ENCODE measurements at places on chromosomes 1 and 21. TPM values are rescaled to one million over a fixed set of nuclear protein-coding genes. Genes with fewer than 3 reads are reported as not detected.

DNA sequence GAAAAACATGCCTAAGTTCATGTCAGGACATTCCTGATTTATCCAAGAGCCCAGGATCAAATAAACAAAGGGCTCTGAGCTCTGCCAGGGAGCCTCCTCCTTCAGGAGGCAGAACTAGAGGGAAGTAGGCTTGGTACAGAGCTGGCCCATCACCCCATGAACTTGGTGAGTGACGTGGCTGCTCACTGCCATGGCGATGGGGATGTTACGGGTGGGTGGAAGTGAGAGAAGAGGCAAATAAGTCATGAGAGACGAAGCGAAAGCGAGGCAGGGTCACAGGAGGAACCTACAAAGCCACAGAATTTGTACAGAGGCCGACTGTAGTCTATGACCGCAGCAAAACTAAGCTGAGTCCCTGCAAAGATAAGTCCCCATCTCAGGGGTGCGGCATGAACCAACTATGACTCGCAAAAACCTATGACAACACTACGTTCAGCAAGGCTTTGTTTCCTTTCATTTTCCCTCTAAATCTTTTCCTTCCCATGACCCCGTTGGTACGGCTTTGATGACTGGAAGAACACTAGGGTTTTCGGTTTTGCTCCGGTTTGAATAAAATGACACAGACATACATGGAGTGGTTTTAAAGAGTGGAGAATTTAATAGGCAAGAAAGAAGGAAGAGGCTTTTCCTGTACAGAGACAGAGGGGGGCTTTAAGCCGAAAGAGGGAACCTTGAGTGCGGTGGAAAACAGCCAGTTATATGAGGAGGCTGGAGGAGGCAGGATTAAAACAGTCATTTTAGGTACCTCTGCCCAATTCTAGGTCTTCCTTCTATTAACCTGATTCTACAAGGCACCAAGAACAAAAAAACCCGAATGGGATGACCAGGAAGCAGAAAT lies 74.1 kb downstream of the CD46 start:
- DNase-seq, result no peak
- H3K36me3 ChIP-seq, result no peaks in the 10 kb centered on the region
- no peaks in the 10 kb centered on the region for H3K27me3 ChIP-seq
- H3K4me1 ChIP-seq, result no peaks in the 10 kb centered on the region
- H3K27ac ChIP-seq, result no peak overlapping the region

BARHL2 gene
- total RNA-seq, result not detected

DNA sequence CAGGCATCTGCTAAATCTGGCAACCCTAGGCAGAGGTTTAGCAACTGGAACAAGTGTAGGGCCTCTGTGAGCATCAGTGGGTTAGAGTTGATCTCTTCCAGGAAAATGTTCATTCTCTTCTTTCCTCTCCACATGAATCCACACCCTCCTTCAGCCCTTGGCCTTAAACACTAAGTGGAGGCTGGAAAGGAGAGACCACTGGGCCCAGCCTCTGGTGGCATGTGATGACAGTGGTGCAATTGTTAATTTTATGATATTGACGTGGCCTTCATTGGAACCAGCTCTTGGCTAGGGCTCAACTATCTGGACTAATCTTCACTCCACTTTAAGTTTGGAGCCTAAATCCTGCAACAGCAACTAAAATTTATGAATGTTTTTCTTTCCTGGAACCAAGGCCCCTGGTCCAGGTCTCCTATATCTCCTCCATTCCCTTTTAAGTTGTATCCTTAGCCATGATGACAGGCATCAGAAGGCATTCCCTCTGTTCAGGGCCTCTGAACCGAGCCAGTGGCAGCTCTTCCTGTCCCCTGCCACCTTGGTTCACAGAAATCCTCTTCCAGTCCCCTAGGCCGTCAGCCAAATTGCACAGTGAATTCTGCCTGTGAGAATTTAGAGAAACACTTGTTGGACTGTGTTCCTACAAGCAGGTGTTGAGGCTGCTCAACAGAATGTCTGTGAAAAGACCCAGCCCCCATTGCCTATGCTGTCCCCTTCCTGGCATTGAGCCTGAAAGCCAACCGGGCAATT lies 132.2 kb downstream of the PSMG1 start:
- H3K27me3 ChIP-seq, result no peaks in the 10 kb centered on the region
- no peak for DNase-seq
- no peaks in the 10 kb centered on the region for H3K36me3 ChIP-seq
- no peak overlapping the region for H3K27ac ChIP-seq

- no peak overlapping the region for H3K4me3 ChIP-seq
- H3K27ac ChIP-seq, result no peak overlapping the region
- no peaks in the 10 kb centered on the region for H3K36me3 ChIP-seq
- no peaks in the 10 kb centered on the region for H3K27me3 ChIP-seq
Measured at GRCh38 chr1:96236156-96236739, 485.3 kb upstream of the PTBP2 start.

DNA sequence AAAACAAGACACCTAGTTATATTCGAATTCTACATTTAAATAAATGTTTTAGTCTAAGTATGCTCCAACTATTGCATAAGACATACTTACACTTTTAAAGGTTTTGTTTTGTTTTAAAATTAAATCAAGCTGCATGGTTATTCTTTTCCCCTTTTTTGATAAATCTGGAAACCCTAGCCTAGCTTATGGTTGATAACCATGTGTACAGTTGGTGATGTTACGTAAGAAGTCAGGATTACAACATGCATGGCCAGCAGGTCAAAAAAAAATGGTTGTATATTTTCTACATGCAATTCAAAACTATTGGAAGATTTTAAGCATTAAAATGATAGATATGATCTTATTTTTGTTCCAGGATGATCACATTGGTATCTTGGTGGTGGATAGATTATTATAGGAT lies 1600.6 kb downstream of the PLA2G4A start:
- no peak overlapping the region for H3K4me3 ChIP-seq
- no peaks in the 10 kb centered on the region for H3K4me1 ChIP-seq
- H3K27ac ChIP-seq, result no peak overlapping the region

CD1C gene
- not detected for total RNA-seq

PTGFR gene
- not detected for total RNA-seq

SLC45A3 gene
- total RNA-seq, result 16.7 TPM

DNA sequence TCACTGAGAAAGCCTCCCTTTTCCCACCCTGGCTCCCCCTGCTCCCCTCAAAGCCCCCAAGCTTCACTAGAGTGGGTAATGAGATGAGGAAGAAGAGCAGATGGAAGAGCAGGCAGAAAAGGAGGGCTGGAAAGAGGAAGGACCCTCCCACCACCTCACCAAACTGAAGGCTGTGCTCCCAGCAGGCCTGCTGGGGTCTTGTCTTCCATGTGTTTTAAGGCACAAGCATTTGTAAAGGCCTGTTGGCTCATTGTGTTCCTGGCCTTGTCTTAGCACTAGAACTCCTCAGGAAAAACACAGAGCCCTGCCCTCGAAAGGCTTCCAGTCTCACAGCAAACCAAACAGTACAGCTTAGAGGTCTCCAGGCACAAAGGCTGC lies 51.5 kb downstream of the TOMM20 start:
- H3K27me3 ChIP-seq, result no peaks in the 10 kb centered on the region
- no peak overlapping the region for H3K27ac ChIP-seq
- H3K36me3 ChIP-seq, result no peaks in the 10 kb centered on the region
- DNase-seq, result no peak
- H3K4me3 ChIP-seq, result no peak overlapping the region
- H3K4me1 ChIP-seq, result no peaks in the 10 kb centered on the region

CD1B gene
- not detected for total RNA-seq

C1orf53 gene
- total RNA-seq, result 0.99 TPM

DNA sequence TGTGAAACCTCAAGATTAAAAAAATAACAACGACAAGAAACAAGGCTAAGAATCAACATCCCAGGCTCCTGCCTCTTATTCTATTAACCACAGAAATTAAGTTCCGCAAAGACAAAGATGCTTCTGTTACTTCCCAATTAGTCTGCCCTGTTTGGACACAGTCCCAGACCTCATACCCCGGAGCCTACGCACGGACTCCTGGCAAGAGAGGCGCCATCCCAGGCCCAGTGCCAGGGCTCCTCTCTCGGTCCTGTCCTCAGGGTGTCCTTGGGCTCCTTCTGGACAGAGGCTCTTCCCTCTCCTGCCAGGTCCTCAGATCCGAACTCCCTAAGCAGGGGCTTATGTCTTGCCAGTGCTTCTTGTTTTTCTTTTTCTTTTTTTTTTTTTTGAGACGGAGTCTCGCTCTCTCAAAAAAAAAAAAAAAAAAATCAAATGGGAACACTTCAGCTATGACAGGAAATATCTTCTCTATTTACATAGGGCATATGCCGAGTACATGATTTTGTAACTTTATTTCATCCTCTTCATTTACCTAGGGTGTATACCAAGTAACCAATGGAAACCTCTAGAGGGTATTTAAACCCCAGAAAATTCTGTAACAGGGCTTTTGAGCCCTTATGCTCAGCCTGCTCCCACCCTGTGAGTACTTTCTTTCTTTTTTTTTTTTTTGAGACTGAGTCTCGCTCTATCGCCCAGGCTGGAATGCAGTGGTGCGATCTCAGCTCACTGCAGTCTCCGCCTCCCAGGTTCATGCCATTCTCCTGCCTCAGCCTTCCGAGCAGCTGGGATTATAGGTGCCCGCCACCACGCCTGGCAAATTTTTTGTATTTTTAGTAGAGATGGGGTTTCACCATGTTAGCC lies 11.7 kb upstream of the ENO1 start:
- H3K4me3 ChIP-seq, result no peak overlapping the region
- no peaks in the 10 kb centered on the region for H3K36me3 ChIP-seq
- no peak overlapping the region for H3K27ac ChIP-seq

- H3K27ac ChIP-seq, result no peak within 1 kb of the TSS
- no peak within 1 kb of the TSS for H3K4me3 ChIP-seq
- peaks cover 18% of the 10 kb centered on the region for H3K27me3 ChIP-seq
Measured at GRCh38 chr1:7940745-7941436, at the start of gene TNFRSF9. Gene TNFRSF9, minus strand, starts transcription at chr1:7940839. Its CDS starts 845 bp downstream, at chr1:7939994.

GRCh38 chr1:112882271-112882744 lies 73.7 kb downstream of the SLC16A1 start:
- H3K27ac ChIP-seq, result no peak overlapping the region
- no peak overlapping the region for H3K4me3 ChIP-seq
- H3K36me3 ChIP-seq, result no peaks in the 10 kb centered on the region

RGS5 gene
- total RNA-seq, result 30.1 TPM

SPATA45 gene
- total RNA-seq, result 0.68 TPM

TIE1 gene
- total RNA-seq, result 1.2 TPM

MAN1C1 gene
- total RNA-seq, result 9.3 TPM

COX20 gene
- 39.2 TPM for total RNA-seq

GRCh38 chr1:168065506-168065905 lies 71.2 kb downstream of the GPR161 start:
- H3K36me3 ChIP-seq, result peaks cover 26% of the 10 kb centered on the region
- H3K27me3 ChIP-seq, result no peaks in the 10 kb centered on the region
- DNase-seq, result no peak
- no peak overlapping the region for H3K27ac ChIP-seq

NKAIN1 gene
- 25.6 TPM for total RNA-seq

- no peak for DNase-seq
- H3K27ac ChIP-seq, result no peak overlapping the region
- no peaks in the 10 kb centered on the region for H3K36me3 ChIP-seq
- H3K27me3 ChIP-seq, result no peaks in the 10 kb centered on the region
Measured at GRCh38 chr1:195704028-195704427, 904.2 kb downstream of the KCNT2 start.

- H3K4me3 ChIP-seq, result no peak overlapping the region
- no peaks in the 10 kb centered on the region for H3K4me1 ChIP-seq
- no peaks in the 10 kb centered on the region for H3K27me3 ChIP-seq
- H3K27ac ChIP-seq, result no peak overlapping the region
Measured at GRCh38 chr1:214899908-214900460, 182.6 kb upstream of the KCNK2 start.

BRDT gene
- 0.15 TPM for total RNA-seq

- H3K27me3 ChIP-seq, result no peaks in the 10 kb centered on the region
- DNase-seq, result no peak
- no peak overlapping the region for H3K27ac ChIP-seq
- H3K36me3 ChIP-seq, result no peaks in the 10 kb centered on the region
- H3K4me3 ChIP-seq, result no peak overlapping the region
- H3K4me1 ChIP-seq, result no peaks in the 10 kb centered on the region
Measured at GRCh38 chr1:187203257-187203656, 374.5 kb downstream of the PLA2G4A start.

DNA sequence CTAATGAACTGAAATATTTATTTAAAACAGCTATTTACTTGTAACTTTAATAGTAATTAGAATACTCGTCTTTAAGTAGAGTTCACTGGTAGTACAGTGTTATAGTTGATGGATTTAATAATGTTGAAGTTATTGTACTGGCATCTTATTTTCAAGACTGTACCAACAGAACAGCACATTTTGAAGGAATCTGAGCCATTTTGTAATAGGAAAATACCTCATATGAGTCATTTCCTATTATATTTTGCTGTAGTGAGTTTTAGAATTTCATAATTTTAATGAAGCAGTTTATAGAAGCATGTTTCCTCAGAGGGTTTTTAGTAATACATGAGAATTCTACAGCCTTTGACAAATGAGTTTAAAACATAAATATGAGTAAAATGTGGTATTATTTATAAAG lies 258.3 kb downstream of the OLFM3 start:
- no peaks in the 10 kb centered on the region for H3K36me3 ChIP-seq
- no peak overlapping the region for H3K4me3 ChIP-seq
- no peak for DNase-seq
- peaks cover 5% of the 10 kb centered on the region for H3K4me1 ChIP-seq
- no peak overlapping the region for H3K27ac ChIP-seq

DNA sequence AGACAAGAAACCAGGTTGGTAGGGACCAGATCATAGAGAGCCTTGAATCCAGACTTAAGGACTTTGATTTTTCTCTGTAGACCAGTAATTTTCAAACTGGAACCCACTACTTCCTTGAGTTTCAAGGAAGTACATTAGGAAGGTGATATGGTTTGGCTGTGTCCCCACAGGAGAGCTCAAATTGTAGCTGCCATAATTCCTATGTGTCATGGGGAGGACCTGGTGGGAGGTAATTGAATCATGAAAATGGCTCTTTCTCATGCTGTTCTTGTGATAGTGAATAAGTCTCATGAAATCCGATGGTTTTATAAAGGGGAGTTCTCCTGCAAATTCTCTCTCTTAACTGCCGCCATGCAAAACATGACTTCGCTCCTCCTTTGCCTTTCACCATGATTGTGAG lies 10.1 kb upstream of the PRKAA2 start:
- no peak for DNase-seq
- H3K36me3 ChIP-seq, result no peaks in the 10 kb centered on the region
- H3K27ac ChIP-seq, result no peak overlapping the region
- H3K4me3 ChIP-seq, result no peak overlapping the region

DNA sequence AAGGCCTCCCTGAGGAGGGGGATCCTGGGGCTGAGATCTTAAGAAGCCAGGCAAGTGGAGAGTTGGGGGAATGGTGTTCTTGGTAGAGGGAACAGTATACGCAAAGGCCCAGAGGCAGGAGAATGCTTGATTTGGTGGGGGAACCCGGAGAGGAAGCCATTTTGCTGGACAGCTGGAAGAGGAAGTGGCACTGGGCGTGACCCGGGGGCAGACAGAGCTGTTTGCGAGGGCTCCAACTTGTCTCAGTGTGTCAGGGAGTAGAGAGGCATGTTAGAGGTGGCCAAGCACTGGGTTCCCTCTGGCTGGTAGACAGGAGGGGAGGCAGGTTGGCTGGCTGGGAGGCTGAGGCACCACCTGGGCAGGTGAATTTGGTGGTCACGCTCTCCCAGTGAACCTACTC lies 96.3 kb upstream of the ACTL8 start:
- no peak for DNase-seq
- H3K4me1 ChIP-seq, result no peaks in the 10 kb centered on the region
- no peaks in the 10 kb centered on the region for H3K27me3 ChIP-seq
- H3K27ac ChIP-seq, result no peak overlapping the region

TMEM54 gene
- 17.2 TPM for total RNA-seq
